Activated CD4-positive, alpha-beta T cell treated with anti-CD3 and anti-CD28 coated beads, Interleukin-2, amount 50 U/mL, for 48 hours (primary cell): ENCODE measurements at places on chromosomes 4 and X.

- DNase-seq, result no peak
Observed at GRCh38 chr4:153939570-153939969, 150.7 kb upstream of the SFRP2 start.

DNA sequence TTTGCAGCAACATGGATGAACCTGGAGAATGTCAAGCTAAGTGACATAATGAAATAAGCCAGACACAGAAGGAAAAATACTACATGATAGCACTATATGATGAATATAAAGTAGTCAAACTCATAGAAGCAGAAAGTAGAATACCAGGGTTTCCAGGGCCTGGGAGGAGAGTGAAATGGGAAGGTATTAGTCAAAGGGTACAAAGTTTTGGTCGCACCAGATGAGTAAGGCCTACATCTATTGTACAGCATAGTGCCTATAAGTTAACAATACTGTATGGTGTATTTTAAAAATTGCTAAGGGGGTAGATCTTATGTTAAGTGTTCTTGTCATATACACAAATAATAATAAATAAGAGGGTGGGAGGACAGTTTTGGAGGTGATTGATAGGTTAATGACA is 41.5 kb downstream of the ENOX2 start:
- no peak for DNase-seq

DNA sequence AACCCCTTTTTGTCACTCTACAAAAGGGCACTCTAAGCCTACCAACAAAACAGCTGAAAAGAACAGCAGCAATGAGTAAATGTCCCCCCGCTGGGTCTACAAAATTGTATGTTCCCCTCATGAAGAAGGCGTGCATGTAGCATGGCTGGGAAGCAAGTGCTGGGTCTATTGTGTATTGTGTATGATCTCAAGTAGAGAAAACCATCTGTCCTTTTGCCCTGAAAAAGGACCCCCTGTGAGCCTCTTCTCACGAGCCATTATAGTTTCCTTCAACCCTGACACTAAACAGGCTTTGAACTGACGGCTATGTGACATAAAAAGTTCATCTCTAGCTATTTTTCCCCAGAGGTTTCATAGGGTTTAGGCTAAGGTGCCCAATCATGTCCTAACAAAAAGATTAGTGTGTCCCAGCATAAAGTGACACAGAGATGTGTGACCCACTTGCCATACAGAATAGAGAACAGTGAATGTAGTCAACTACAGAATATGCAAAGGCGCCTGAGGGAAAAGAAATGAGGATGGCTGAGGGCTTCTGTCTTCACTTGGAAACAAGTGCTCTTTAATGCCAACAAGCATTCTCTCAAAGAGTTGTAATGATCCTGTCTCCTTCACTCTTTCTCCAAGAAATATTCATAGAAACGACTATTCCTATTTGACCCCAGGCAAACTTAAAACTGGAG is 27.3 kb downstream of the COL25A1 start:
- DNase-seq, result no peak

DNA sequence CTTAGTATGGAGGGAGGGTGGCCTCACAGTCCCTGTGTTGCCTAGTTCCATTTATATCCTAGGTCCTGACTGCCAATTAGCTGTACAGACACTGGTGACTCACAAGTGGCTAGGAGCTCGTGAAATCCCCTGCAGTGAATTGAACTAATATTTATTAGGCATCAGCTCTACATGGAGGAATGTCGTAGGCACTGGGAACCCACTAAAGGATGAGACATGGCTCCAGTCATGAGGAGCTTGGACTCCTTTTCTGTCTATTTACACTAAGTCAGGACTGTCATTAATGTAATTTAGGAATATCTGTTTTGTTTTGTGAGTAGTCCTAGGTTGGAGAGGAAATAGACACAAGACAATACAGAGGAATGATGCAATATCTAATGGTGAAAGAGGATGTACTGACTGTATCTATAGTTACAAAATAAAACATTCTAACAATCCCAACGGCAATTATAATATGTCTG is 67.7 kb downstream of the MID1IP1 start:
- DNase-seq, result no peak

- DNase-seq, result no peak
Observed at GRCh38 chr4:186485150-186485549, 70.2 kb downstream of the MTNR1A start.
